ENCODE measurements at places on chromosomes 2 and 18.
A peak's percentile ranks its signal among the peaks of the same experiment; 100 is the strongest.

DNA sequence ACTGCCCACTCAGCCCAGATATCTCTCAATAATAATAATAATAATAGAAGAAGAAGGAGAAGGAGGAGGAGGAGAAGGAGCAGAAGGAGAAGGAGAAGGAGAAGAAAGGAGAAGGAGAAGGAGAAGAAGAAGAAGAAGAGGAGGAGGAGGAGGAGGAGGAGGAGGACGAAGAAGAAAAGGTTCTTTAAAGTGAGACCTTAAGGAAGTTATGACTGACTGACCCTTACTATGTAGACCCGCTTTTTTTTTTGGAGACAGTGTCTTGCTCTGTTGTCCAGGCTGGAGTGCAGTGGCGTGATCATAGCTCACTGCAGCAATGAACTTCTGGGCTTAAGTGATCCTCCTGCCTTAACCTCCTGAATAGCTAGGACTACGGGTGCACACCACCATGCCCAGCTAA is 88.9 kb upstream of the RFX8 start:
- DNase-seq: no peak

- DNase-seq: no peak
Measured at GRCh38 chr2:237868631-237869342, 9.4 kb downstream of the RAMP1 start.

- no peak for DNase-seq
Measured at GRCh38 chr2:96131152-96131812, 7.0 kb downstream of the ASTL start.

- no peak for DNase-seq
Measured at GRCh38 chr2:150267651-150268415, 219.6 kb downstream of the RND3 start.

DNA sequence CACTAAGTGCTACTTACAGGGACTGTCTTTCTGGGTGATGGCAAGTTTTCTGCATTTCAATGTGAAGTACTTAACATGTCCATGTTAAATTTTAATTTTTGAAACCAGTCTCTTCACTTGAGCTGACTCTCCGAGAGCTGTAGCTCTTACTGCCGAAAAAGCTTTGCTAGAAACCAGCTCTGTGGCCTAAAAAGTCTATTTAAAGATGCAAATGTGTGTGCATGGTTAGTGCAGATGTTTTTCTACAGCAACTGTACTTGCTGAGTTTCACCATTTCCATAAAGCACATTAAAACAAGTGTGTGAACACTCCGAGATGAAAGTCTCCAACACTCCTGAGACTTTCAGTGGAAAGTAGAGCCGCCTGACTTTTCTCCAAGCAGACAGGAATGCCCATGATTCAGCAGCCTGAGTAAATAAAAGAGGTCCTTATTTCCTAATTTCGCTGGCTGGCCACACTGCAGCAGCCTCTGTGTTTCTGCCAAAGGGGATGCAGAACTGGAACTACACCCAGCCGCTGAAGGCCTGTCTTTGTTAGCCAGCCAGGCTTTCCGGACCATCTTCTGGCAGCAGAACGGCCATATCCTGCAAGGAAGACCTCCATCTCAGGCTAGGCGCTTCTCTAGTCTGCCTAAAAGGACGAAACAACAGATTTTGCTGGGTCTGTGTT is 121.2 kb downstream of the ZNF521 start:
- no peak for DNase-seq

GRCh38 chr2:107281637-107282036 is 395.7 kb upstream of the ST6GAL2 start:
- DNase-seq: no peak

GRCh38 chr2:46042207-46042637 is 255.0 kb upstream of the EPAS1 start:
- DNase-seq: no peak

- DNase-seq: no peak
Measured at GRCh38 chr18:26531605-26532298, 16.6 kb downstream of the KCTD1 start.

DNA sequence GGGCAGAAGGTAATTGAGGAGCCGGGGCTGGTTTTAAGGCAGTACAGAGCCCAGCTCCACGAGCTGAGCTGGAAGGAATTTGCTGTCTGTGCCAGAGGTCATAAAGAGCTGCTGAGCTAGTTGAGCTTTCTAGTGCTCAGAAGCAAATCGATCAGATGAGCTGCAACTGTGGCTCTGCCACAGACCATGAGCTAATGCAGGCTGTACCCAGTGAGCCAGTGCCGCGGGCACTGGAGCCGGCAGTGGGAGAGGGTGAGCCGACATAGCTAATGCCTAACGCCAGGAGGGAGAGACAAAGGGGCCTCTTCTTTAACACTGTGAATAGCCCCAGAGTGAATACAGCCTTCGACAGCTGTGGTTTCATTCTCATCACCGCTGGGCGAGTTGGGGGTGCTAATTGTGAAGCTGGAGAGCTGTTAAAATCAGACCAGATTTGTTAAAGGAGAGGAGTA is 410.1 kb upstream of the TCF4 start:
- DNase-seq: peak; percentile 41

DNA sequence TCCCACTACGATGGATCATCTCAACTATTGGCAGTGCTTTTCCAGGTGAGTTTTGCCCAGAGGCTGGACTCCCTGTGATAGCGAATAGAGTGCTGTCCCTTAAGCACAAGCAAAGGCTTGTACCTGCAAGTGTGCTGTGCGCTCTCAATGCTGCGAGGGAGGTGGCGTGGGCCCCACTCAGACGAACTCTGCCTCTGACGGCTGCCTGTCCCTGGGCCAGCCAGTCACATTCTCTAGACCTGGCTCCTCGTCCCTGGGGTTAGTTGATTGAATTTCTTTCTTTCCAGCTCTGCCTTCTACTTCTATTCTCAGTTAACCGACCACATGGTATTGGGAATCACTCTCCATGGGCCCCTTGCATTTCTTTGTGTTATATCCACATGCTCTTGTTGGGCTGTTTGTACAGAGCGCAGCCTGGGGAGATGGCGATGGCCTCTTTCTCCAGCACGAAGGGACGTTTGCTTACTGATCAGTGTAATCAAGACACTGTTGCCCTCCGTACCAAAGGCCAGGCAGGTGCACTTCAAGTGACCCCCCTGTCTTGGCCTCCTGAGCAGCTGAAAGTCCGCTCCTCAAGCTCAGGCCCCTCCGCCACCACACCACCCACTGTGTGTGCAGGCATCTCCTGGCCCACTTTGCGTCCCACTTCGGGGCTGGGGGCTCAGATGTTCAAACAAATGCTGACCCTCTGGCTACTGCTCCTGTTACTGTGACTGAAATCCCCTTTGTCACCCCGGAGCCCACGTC is 151.3 kb downstream of the ZNF236 start:
- no peak for DNase-seq

- DNase-seq: no peak
Measured at GRCh38 chr2:11558214-11558886, 24.5 kb downstream of the GREB1 start.

GRCh38 chr18:11574545-11574944 is 34.9 kb upstream of the SLC35G4 start:
- no peak for DNase-seq

GRCh38 chr2:163646687-163647086 is 89.1 kb downstream of the FIGN start:
- DNase-seq: no peak

DNA sequence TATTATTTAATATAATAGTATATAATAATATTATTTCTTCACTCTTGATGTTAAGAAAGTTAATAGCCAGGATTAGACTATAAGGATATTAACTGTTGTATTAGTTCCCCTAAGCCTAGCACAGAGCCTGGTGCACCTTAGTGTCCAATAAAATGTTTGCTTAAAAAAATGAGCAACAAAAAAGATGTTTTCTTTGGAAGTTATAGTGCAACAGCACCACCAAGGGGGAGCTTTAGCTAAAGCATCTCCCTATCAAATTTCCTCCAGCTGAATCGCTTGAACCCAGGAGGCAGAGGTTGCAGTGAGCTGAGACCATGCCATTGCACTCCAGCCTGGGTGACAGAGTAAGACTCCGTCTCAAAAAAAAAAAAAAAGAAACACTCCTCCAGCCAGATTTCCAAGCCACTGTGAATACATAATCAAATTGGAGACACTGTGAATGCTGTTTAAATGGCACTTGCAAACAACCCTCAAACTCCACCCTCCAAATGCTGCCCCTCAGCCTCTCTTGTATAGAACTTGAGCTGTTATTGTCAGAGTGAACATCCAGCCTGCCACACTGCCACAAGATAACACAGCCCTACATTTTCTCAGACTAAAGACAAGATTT is 221.9 kb downstream of the DYM start:
- no peak for DNase-seq

GRCh38 chr2:166017208-166017607 is 63.6 kb upstream of the TTC21B start:
- DNase-seq: no peak

GRCh38 chr2:196225213-196225612 is 53.8 kb upstream of the STK17B start:
- no peak for DNase-seq

DNA sequence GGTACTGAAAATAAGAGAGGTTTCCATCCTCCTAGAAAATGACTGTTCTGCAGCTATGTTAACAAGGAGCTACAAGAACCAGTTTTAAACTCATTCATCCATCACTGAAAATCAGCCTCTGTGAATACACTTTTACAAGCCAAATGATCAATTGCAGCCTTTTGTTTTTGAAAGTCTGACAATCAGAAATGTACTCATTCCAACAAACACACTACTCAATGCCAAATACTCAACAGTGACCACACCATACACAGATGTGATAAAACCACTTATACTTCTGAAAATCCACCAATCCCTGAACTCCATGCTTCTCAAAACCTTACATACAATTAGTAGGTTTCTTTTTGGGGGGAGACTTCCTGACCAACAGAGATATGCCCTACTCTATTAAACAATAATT is 663.9 kb upstream of the CHAC2 start:
- DNase-seq: no peak

- DNase-seq: peak; percentile 90
Measured at GRCh38 chr2:233832869-233833311, 21.4 kb downstream of the HJURP start.

DNA sequence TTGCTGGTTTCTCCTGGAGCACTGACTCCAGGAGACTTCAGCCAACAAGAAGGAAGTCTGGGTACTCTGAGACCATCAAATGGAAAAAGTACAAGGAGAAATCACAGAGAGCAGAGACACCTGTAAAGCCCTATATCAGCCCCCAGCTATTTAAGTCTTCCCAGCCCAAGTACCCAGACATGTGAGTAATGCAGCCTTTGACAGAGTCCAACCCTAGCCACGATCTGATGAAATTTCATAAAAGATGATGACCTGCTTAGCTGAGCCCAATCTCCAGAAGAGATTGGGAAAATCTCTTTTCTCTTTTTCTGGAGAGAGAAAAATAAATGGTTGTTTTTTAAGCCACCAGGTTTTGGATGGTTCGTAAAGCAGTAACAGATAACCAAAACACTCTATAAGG is 196.6 kb downstream of the NBAS start:
- DNase-seq: no peak

- no peak for DNase-seq
Measured at GRCh38 chr2:151097128-151097527, 164.5 kb downstream of the RBM43 start.

- DNase-seq: no peak
Measured at GRCh38 chr2:9097892-9098291, 94.4 kb upstream of the MBOAT2 start.

- no peak for DNase-seq
Measured at GRCh38 chr2:190478572-190479195, 55.8 kb downstream of the NEMP2 start.

DNA sequence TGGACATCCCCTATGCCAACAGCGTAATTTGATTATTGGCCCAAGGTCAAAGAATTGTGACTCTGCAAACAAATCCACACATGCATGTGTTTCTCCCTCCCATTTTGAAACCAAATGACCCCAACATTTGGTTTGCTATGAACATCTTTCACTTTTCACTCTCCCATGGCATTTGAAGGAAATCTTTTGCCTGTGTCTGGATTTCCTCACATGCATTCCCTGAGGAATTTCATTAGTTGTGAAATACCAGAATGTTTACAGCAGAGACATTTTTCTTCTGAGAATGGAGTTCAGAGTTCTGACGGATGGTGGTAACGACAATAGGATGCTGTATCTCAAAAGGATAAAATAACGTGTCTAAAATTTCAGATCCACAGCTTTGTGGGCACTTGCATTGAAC is 60.3 kb upstream of the LMAN1 start:
- no peak for DNase-seq

DNA sequence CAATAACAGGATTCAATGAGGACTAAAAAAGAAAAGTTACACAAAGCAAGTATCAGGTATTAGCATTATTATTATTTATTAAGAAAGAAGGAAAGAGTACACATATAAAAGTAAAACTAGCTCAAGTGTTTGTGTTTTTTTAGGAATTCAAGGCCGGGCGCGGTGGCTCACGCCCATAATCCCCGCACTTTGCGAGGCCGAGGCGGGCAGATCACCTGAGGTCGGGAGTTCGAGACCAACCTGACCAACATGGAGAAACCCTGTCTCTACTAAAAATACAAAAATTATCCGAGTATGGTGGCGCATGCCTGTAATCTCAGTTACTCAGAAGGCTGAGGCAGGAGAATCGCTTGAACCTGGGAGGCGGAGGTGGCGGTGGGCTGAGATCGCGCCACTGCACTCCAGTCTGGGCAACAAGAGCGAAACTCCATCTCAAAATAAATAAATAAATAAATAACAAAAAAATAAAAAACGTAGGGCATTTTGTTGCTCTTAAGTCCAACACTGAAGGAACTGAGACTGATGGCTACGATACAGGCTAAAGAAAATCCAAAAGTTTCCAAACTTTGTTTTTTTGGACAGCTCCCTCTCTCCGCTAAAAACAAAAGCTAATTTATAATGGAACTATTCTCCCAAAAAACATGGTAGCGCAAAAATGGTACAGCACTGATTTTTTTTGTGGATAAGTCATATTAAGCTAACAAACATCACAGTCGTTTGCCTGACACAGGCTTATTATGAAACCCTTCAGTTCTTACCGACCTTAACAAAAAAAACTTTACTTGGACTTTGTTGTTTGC is 1.7 kb downstream of the TRAPPC8 start:
- no peak for DNase-seq

- no peak for DNase-seq
Measured at GRCh38 chr2:230430957-230431910, 15.2 kb downstream of the SP100 start.

DNA sequence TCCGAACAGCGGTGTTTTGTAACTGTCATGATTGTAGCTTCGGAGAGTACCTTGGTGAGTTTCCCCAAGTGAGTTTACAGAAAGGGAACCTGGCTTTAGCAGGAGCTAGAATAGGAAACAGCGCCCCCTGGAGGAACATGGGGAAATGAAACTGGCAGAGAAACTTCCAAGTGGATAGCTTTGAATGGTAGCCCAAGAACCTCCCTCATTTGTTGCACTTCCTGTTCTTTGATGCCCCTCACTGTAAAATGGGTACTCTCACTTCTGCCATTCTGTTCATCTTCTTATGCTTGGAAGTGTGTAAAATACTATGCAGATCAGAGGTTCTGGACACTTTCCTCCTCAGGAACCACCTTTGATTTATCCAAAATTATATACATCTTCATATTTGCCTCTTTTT is 36.2 kb downstream of the CHST10 start:
- DNase-seq: peak; percentile 86

- DNase-seq: no peak
Measured at GRCh38 chr2:218394298-218395089, 5.2 kb upstream of the CTDSP1 start.
